ENCODE measurements at places on chromosomes 2 and 18.
A peak's percentile ranks its signal among the peaks of the same experiment; 100 is the strongest.

- no peak for DNase-seq
Observed at GRCh38 chr2:111042772-111043771, 77.6 kb upstream of the BCL2L11 start.

GRCh38 chr2:100416397-100416934 lies 1.0 kb downstream of the CHST10 start:
- DNase-seq, result no peak

DNA sequence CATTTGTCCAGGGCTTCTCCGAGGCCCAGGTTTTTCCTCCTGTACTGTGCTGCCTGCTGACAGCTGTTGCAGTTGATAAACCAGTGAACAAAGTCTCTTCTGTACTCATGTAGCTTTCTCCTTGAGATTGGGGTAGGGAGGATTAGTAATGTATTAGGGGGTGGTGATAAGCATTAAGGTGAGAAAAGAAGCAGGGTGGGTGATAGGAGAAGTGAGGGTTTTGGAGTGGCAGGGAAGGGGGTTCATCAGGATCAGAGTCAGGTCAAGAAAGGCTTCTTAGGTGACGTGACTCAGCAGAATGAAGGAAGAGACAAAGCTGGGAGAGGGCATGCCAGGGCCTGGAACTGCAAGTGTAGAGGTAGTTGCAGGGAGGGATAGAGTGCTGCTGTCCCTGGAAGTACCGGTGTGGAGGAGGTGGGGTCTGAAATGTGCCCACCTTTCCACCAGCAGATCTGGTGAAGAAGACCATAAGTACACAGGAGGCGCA lies 48.7 kb downstream of the PKP4 start:
- DNase-seq, result no peak

- DNase-seq, result peak; percentile 83
Observed at GRCh38 chr18:75210274-75211001, at the start of gene TSHZ1. Gene TSHZ1, plus strand, starts transcription at chr18:75210797. Its CDS starts 1,080 bp downstream, at chr18:75211877.

DNA sequence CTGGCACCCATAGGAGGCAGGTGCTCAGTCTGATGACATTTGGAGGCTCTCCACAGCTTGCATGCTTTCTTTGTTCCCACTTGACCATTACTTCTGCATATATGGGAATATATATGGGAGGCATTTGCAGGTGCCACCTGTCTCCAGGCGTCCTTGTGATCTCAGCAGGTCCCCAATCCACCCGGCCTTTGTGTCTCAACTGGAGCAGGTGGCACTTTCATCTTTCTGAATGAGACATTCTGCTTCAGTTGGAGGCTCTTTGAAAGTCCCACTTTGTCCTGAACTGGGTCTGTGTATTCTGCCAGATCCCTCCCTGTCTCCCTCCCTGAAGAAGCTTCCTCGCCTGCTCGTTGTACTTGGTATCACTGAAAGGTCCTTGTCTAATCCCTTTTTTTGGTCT lies 318.1 kb upstream of the EPAS1 start:
- no peak for DNase-seq

- DNase-seq, result no peak
Observed at GRCh38 chr2:216792222-216793021, 67.4 kb downstream of the TNP1 start.

DNA sequence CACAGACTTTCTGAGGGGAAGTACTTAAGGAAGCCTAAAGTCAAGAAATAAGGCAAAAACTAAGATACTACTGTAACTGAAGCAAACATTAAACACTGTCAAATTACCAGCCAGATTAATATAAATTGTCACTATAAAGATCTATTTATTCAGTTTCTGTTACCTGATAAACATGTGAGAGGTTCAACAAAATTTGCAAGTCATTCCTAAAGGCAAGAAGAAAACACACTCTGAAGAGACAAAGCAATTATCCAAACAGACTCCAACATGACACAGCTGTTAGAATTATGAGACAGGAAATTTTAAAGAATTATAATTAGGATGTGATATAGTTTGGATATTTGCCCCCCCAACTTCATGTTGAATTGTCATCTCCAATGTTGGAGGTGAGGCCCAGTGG lies 140.4 kb upstream of the COL3A1 start:
- DNase-seq, result no peak

DNA sequence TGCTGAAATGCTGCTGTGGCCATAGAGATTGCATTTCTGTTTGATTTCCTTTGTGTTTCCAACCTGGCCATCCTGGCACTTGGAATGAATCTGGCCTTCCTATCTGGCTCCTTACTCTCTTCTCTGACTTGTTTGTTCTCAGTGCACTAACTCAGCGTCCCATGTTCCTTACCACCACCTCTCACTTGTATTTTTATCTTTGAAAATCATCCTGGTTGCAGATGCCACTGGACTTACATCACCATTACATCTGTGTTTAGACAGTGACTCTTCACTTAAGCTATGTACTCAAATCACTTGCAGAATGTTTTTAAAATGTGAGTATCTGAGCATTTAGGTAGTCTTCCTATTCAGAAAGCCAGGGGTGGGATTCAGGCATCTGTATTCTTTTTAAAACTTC lies 239.5 kb downstream of the WDR7 start:
- no peak for DNase-seq

- DNase-seq, result no peak
Observed at GRCh38 chr2:180890781-180891180, 89.6 kb upstream of the UBE2E3 start.

DNA sequence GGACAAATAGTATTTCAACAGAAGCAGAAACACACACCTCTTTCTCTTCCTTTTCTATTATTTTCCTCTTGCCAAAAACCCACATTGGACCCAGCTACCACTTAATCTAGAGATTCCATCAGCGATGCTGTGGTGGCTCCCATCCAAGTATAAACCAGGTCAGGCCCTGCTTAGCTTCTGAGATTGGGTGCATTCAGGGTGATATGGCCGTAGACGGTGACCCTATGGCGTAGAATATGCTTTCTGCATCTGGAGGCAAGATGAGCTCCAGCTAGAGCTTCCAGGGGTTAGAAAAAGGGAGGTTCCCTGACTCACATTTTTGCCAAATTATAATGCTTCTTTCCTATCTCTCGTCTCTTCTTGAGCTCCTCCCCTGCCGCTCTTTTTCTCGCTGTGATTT lies 66.5 kb downstream of the TNP1 start:
- DNase-seq, result no peak

Measured in midbrain (tissue), 1 donor.